Effector memory CD8-positive, alpha-beta T cell (primary cell): ENCODE measurements at places on chromosomes 3 and 15.

DNA sequence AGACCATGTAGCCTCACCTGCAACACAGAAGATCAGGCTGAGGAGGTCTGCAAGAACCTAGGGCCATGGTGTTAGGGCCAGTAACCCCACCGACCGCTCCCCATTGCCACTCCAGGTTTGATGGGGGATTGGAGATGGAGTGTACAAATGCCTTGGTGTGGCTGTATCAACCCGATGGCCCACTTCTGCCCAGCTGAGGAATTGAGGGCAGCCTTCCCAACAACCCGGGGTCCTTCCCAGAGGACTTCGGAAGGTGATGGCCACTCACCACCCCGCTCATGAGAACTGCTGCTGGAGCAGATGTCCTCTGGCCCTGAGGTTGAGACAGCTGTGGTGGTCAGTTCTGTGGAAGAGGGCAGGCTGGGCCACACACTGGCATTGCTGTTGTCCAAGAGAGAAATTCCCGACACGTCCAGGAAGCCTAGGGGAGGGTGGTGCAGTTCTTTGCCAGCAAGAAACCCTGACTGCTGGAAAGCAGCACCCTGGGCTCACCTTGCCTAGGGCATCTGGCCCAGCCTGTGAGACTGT, 8.9 kb downstream of the GORASP1 start:
- DNase-seq: no peak

GRCh38 chr3:111619833-111620232, 24.7 kb upstream of the ZBED2 start:
- no peak for DNase-seq

DNA sequence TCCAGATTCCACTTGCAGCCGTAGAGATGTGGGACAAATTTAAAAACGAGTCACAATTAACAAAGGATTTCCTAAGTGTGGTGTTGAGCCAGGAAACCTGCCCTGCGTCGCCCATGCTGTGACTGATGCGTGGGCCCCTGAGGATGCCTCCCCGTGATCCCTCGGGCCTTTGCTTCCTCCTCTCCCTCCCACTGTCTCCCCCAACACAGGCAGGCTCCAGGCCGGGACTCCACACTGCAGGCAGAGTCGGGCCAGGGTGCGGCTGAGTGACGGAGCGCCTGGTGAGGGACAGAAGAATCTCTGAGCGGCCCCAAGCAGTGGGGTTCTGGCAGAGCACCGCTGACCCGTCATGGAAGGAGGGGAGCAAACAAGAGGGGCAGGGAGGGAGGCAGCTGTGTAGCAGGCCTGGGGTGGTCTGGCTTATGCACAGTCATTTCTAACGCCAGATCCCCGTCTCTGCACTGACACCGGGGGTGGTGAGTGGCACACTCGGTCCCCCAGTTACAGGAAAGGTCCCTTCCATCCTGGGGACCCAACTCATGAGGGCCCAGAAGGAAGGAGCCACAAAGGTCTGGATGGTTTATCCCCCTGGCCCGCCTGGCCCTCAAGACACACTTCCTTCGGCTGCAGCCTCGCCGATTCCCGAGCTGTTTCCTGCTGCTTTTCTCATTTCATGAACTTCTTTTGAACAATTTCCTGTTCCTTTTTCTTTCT, 91.0 kb downstream of the XXYLT1 start:
- DNase-seq: no peak

- no peak for DNase-seq
Measured at GRCh38 chr3:155646669-155647068, 98.2 kb downstream of the PLCH1 start.

GRCh38 chr3:29544701-29545363, 264.0 kb downstream of the RBMS3 start:
- DNase-seq: no peak

DNA sequence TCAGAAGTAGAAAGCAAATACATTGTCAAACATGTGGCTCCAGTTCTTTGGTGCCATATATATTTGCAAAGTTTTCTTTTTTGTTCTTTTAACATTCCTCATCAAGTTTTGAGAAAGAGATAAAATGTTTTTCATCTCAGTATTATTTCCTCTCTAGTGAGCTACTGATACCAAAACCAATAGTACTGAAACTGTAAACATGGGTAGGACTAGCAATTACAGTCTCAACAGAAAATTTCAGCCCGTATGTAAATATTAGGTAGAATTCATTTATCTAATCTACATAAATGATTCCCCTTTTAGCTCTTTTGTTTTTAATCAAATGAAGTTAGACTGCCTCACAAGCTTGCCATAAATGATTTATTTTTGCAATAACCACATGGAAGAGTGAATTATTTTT, 21.4 kb downstream of the SECISBP2L start:
- no peak for DNase-seq

GRCh38 chr15:82549199-82549665, 9.0 kb upstream of the RPS17 start:
- no peak for DNase-seq

DNA sequence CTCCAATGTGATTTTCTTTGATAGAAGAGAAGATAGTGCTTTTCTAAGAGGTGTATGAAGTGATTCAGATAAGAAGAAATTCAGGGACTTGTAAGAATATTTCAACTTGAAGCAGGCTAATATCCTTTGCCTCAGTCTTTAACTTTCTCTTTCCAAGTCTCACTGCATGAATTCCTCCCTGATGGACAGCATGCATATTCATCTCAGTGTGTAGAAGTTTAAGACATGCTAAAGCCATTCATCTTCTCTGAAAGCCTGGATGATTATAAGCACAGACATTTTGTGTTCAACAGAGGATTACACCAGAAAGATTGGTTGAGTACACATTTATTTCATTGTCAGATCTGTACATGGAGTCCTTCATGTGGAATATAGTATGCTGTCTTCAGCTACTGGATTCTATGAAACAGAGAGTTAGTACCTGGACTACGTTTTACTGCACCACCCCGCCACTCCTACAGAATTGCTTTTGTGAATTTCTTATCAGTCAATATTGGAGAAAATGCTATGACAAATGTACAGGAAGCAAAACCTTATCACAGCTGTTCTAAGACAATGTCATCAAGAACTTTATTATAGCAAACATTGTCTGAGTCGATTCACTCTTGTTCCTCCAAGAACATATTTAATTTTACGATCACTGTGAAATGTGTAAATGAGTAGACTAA, 1346.1 kb downstream of the OTOL1 start:
- no peak for DNase-seq
